ENCODE measurements at places on chromosomes 7 and 10. TPM values are rescaled to one million over a fixed set of nuclear protein-coding genes. Genes with fewer than 3 reads are reported as not detected.

DNA sequence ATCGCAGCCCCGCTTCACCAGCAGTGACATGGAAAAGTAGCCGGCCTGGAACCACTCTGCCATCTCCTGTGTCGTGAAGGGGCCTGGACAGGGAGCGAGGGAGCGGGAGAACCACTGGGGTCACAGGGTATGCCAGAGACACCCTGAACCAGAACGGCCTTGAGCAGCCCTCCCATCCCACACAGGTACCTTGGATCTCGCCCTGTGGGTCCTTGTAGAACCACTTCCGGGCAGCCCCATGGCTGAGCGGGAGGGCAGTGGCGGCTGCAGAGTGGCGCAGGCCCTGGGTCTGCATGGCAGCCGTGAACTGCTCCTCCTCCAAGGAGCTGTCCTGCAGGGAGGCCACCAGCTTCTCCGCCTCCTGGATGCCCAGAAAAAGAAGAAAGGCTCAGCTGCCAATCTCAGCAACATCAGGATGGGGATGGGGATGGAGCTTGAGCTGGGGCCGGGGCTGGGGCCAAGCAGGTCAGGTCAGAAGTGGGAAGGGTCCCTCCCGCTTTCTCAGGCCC lies 9.5 kb downstream of the GIGYF1 start:
- no peaks in the 10 kb centered on the region for H3K27me3 ChIP-seq
- H3K4me3 ChIP-seq: no peak overlapping the region

DNA sequence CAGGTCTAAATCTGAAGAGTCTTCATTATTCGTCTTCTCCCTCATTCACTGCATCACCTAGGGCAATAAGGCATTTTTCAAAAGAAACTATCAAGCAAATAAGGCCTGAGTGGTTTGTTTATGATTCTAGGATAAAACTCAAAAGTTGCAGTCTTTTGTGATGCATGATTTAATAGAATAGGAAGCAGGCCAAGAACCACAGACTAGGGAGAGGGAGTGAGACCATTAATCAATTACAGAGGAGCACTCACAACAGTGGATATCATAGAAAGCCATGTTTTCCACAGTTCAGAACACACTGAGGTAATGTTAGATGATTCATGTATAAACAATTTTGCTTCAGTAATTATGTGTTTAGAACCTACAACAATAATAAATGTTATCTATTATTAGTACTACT lies 87.8 kb upstream of the LRRTM3 start:
- no peaks in the 10 kb centered on the region for H3K36me3 ChIP-seq
- no peak overlapping the region for H3K4me3 ChIP-seq
- no peaks in the 10 kb centered on the region for H3K4me1 ChIP-seq
- peaks cover 4% of the 10 kb centered on the region for H3K27me3 ChIP-seq
- no peak overlapping the region for H3K27ac ChIP-seq
- DNase-seq: no peak

DNA sequence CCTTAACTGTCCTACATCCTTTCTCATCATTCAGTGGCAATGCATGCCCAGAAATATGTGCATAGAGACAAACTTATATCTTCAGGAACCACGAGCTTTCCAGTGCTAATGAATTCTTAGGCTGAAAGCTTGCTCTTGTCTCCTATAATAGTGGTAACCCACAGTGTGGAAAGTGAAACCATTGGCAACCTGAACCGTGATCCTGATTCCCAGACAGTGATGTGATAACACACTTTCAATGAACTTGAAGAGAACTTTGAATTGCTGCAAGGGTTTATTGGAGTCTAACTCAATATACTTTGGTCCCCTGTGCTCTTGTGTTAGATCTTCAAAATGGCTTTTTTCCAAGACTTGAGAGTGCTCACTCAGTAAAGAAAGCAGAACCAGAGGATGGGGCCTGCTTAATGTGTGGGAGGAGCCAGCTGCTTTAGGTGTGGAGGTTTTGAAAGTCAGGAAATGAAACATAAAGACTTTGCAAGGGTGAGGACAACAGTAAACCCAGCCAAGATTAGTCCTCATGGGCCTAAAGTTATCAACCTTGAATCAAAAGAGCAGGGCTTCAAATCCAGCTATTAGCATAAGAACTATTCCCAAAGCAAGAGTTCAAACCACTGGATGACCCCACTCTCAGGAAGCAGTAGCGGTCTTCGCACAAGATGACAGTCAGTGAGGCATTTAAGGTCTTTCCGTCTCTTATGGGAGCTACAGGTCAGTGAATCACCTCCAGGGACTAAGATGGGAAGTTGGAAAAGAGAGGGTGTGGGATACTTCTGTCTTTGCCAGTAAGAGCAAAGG lies 332.4 kb upstream of the NRP1 start:
- H3K4me3 ChIP-seq: no peak overlapping the region
- no peak for DNase-seq
- peaks cover 6% of the 10 kb centered on the region for H3K4me1 ChIP-seq
- H3K36me3 ChIP-seq: no peaks in the 10 kb centered on the region

GRCh38 chr10:13100349-13101294 lies 659 bp downstream of the OPTN start:
- peaks cover 17% of the 10 kb centered on the region for H3K36me3 ChIP-seq
- peak overlapping the region; percentile 89 for H3K4me3 ChIP-seq
- H3K4me1 ChIP-seq: peaks cover 44% of the 10 kb centered on the region
- peak overlapping the region; percentile 86 for H3K27ac ChIP-seq

- H3K36me3 ChIP-seq: peaks cover 1% of the 10 kb centered on the region
- no peaks in the 10 kb centered on the region for H3K4me1 ChIP-seq
- H3K27me3 ChIP-seq: peaks cover 9% of the 10 kb centered on the region
- no peak overlapping the region for H3K4me3 ChIP-seq
- H3K27ac ChIP-seq: no peak overlapping the region
- DNase-seq: no peak
Measured at GRCh38 chr10:75547391-75548298, 116.2 kb downstream of the LRMDA start.

DNA sequence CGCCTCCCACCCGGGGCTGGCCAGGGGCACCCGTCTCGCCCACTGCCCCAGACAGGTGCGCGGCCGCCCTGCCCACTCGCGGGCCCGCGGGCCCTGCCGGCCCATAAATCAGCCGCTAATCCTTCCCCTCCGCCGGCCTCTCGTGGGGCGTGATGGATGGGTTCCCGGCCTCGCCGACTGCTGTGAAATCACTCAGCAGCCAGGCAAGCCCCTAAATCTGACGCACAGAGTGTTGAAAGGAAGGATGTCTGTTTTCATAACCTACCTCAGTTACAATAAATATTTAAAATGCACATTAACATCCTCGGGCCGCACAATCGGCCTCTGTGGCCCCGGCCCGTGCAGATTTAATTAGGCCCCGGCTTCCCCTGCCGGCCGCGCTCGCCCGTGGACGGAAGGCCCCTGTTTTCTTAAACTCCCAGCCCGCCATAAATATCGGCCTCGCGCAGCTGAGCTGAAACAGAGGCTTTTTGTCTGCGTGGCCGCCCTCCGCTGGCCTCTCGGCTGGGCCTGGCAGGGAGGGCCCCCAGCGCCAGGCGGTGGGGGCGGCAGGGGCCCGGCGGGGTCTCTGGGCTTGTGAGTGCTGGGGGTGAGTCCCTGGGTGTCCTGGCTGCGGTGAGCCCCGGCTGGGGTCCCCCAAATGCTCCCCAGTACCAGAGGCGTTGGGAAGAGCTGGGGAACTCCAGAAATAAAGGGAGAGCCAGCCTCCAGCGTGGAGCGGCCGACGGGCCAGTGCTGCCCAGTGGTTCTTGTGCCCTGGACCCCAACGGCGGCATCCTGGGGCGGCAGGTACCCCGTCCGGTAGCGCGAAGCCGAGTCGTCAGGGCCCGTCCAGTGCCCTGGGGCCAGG lies 90.7 kb downstream of the UNCX start:
- no peak for DNase-seq
- H3K4me3 ChIP-seq: no peak overlapping the region
- H3K27me3 ChIP-seq: peaks cover 10% of the 10 kb centered on the region
- H3K27ac ChIP-seq: no peak overlapping the region
- H3K4me1 ChIP-seq: no peaks in the 10 kb centered on the region
- no peaks in the 10 kb centered on the region for H3K36me3 ChIP-seq

GRCh38 chr10:30562787-30563186 lies 66.8 kb downstream of the LYZL2 start:
- peak; percentile 71 for DNase-seq
- H3K36me3 ChIP-seq: no peaks in the 10 kb centered on the region

DNA sequence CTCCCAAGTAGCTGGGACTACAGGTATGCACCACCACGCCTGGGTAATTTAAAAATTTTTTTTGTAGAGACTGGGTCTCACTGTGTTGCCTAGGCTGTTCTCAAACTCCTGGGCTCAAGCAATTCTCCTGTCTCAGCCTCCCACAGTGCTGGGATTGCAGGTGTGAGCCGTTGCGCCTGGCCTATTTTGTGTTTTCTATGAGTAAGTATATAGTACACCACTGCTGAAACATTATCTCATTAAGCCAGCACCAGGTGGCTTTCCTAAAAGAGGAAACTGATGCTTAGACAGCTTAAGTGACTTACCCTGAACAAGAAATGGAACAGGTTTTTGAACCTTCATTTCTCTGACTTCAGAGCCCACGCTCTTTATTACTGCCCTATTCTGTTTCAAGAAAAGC lies 7.8 kb upstream of the PTPN12 start:
- H3K27ac ChIP-seq: no peak overlapping the region
- H3K4me1 ChIP-seq: peaks cover 2% of the 10 kb centered on the region
- no peaks in the 10 kb centered on the region for H3K27me3 ChIP-seq
- no peak overlapping the region for H3K4me3 ChIP-seq

DNA sequence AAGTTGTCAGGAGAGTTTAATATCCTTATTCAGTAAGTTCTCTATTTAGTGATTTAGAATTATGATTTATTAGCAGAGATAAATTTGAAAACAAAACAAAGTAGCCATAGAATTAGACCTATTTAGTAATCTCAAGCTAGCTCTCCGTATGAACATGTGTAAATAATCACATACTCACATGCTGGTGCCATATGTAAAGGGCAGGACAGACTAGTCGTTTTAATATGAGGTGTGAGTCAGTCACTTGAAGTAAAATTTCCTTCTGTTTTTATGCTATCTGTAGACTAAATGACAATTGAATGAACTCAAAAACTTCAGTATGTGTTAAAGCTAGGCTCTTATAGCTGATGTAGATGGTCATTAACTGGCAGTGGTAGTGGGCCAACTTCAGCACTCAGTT lies 67.1 kb downstream of the WAC start:
- H3K36me3 ChIP-seq: peaks cover 31% of the 10 kb centered on the region
- DNase-seq: no peak

- H3K27ac ChIP-seq: no peak overlapping the region
- no peak overlapping the region for H3K4me3 ChIP-seq
- H3K4me1 ChIP-seq: no peaks in the 10 kb centered on the region
- no peak for DNase-seq
- H3K36me3 ChIP-seq: no peaks in the 10 kb centered on the region
- no peaks in the 10 kb centered on the region for H3K27me3 ChIP-seq
Measured at GRCh38 chr7:40887099-40887498, 752.3 kb downstream of the SUGCT start.

DNA sequence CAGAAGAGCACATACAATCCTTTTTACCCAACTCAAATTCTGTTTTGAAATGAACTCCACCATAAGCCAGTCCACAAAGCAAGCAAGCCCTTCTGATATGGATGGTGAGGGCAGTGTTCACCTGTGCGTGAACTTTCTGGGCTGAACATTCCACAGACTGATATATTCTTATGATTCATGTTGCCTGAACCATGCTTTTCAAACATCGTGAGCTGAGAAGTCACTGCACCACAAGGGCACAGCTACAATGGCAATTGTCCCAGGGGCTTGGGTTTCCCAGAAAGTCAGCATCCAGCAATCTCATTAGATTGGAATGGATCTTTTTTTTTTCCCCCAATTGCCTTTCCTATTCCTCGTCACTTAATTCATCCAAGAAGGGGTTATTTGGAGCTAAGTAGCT lies 86.9 kb upstream of the ZNF438 start:
- H3K27ac ChIP-seq: no peak overlapping the region
- H3K36me3 ChIP-seq: peaks cover 1% of the 10 kb centered on the region
- no peak for DNase-seq
- peaks cover 1% of the 10 kb centered on the region for H3K27me3 ChIP-seq

GRCh38 chr7:34438436-34438835 lies 219.6 kb upstream of the NPSR1 start:
- H3K27ac ChIP-seq: no peak overlapping the region
- H3K27me3 ChIP-seq: no peaks in the 10 kb centered on the region
- no peaks in the 10 kb centered on the region for H3K4me1 ChIP-seq
- no peak for DNase-seq

DNA sequence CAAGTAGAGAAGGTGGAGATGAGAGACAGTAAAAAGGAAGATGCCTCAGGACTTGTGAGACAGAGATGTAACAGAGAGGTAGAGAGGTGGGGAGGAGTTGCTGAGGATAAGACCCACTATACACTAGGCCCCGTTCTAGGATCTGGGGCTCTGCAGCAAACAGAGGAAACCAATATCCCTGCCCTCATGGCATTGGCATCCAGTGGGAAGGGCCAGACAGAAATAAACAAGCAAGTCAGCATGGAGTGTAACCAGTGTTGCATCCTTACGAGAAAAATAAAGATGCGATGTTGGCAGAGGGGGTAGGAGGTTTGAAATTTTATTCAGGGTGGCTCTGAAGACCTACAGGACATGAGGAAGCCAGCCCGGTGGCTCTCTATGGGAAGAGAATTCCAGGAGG lies 22.0 kb upstream of the EEPD1 start:
- peaks cover 1% of the 10 kb centered on the region for H3K27me3 ChIP-seq
- no peak overlapping the region for H3K4me3 ChIP-seq
- no peaks in the 10 kb centered on the region for H3K36me3 ChIP-seq
- H3K27ac ChIP-seq: no peak overlapping the region
- no peaks in the 10 kb centered on the region for H3K4me1 ChIP-seq

GRCh38 chr7:141686074-141686473 lies 15.9 kb downstream of the DENND11 start:
- H3K4me1 ChIP-seq: peaks cover 3% of the 10 kb centered on the region
- DNase-seq: no peak
- H3K27ac ChIP-seq: no peak overlapping the region
- H3K4me3 ChIP-seq: no peak overlapping the region
- no peaks in the 10 kb centered on the region for H3K27me3 ChIP-seq
- peaks cover 33% of the 10 kb centered on the region for H3K36me3 ChIP-seq

DNA sequence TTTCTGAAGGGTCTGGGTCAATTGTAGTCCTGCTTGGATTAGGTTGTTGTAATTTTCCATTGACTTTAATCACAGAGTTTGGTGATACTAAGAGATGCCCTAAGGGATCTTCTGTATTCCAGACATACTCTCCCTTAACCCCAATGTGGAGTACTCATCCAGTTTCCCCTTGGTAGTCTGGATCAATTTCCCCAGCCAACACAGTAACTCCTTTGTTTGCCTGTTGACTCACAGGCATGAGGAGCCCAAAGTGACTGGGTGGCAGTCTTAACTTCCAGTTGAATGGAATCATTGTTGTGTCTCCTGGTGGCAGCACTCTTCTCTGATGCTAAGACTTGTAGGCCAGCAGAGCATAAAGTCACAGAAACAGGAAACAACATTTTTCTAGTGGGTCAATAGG lies 41.5 kb upstream of the PIK3CG start:
- H3K27ac ChIP-seq: no peak overlapping the region
- H3K27me3 ChIP-seq: no peaks in the 10 kb centered on the region
- H3K4me3 ChIP-seq: no peak overlapping the region
- no peaks in the 10 kb centered on the region for H3K36me3 ChIP-seq
- DNase-seq: no peak

Gene TMEM254
- 12.3 TPM for total RNA-seq

Gene CHN2
- total RNA-seq: 0.69 TPM

Gene C10orf62
- not detected for total RNA-seq

Gene NUDT13
- total RNA-seq: 1.4 TPM

Gene GOLGA7B
- total RNA-seq: 0.87 TPM

Gene AS3MT
- total RNA-seq: 0.59 TPM

Gene SLC13A4
- not detected for total RNA-seq

Gene CCL24
- not detected for total RNA-seq

Gene SLC29A3
- total RNA-seq: 2.5 TPM

Data from activated CD4-positive, alpha-beta memory T cell treated with anti-CD3 and anti-CD28 coated beads for 36 hours (primary cell).